ENCODE measurements at places on chromosomes 16 and 17.
A peak's percentile ranks its signal among the peaks of the same experiment; 100 is the strongest.

DNA sequence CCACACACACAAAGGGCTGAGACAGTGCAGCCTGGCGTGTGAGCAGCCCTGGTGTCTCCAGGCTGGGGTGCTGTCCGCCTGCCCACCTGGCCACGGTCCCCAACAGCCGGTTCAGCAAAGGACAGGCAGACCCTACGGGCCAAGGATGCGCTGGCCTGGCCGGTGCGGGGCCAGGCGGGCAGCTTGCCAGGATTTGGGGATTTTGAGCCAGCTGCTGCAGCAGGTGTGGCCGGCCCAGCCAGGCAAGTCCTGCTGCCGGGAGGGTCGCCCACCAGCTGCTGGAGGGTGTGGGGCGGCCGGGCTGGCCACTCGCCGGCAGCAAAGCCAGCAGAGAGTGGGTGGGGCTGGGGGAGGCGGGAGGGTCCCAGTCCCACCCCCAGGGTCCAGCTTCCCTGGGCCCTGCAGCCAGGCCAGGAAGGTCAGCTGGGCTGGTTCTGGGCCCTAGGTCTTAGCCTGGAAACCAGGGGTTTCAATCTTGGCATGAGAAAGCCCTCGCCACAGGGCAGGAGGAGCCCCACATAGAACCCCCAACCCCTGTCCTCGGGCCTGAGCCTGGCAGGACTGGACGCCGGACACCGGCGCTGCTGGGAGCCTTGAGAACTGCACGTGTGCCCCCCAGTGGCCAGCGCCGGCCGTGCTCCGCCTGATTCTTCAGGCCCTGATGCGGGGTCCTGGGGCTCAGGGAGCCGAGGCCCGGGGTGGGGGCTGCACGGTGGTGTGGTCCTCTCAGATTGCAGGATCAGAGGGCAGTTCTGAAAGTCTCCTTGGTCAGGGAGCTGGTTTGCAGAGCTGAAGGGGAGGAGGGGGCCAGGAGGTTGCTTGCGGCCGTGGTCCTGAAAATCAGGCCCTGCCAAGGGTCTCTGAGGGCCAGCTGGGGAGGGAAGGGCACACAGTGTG, 17.6 kb upstream of the SSTR5 start:
- DNase-seq = peak; percentile 34

- no peak for DNase-seq
Observed at GRCh38 chr16:81041696-81042095, 6.1 kb downstream of the ATMIN start.

DNA sequence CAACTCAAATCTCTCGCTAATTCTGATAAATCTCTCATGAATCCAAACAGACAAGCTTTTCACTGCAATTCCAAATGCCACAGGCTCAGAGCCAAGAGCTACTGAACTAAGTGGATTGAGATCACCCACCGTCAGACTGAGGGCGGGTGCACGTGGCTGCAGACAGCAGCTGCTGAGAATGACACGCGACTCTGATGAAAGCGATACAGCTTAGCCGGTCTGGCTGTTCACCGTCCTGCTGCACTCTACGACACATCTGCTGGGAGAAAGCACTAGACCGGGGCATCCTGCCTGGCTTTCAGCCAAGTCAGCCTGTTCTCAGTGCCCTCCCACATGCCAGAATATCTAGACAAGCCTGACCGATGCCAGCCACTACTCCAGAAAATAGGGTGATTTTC, 42.6 kb downstream of the KLHDC4 start:
- DNase-seq = no peak

DNA sequence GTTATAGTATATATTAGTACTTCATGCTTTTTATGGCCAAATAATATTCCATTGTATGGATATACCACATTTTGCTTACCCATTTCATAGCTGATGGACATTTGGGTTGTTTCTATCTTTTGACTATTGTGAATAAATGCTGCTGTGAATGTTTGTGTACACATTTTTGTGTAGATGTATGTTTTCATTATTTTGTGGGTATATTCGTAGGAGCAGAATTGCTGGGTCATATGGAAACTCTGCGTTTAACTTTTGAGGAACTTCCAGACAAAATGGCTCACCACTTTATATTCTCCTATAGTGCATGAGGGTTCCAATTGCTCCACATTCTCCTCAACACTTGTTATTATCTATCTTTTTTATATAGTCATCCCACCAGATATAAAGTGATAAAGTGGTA, 88.6 kb downstream of the CCT6B start:
- DNase-seq = no peak

DNA sequence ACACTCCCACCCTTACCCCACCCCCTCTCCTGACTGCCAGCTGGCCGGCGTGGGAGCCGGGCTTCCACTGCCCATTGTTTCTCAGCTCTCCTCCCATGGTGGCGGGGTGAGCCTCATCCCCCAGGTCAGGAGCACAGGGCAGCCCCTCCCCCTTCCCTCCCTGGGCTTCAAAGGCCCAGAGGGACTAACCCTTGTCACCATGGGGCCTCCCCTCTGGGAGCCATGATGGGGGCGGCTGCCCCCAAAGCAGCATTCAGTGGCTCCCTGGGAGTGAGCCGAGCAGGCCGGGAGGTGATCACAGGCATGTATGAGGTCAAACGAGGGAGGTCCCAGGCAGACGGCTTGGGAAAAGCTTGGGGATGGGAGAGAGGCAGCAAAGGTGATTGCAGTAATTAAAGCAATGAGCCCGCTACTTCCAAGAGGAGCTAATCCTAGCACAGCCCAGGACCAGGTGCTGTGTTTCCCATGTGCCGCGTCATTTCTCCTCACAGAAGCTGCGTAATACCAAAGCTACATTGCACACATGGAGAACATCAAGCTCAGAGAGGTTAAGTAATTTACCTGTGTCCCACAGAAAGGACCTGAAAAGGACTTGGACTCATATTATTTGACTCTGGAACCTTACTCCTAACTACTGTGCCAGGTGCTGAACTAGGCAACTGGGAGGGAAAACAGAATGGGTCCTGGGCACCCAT, 24.5 kb downstream of the CDK5RAP3 start:
- no peak for DNase-seq

GRCh38 chr16:31467151-31467773, 4.7 kb upstream of the TGFB1I1 start:
- no peak for DNase-seq

Measured in activated CD4-positive, alpha-beta T cell treated with anti-CD3 and anti-CD28 coated beads, Interleukin-2, amount 50 U/mL, for 1 hour (primary cell).